Urinary bladder (tissue), 4 donors: ENCODE measurements at places on chromosomes 16 and 17. TPM values are rescaled to one million over a fixed set of nuclear protein-coding genes. Genes with fewer than 3 reads are reported as not detected.

Gene IGF2BP1
- polyA plus RNA-seq = 0.03 TPM

Gene G6PC1
- polyA plus RNA-seq = 0.15 TPM

Gene TVP23B
- polyA plus RNA-seq = 34.8 TPM

Gene ZNF624
- 2.1 TPM for polyA plus RNA-seq

Gene TPPP3
- polyA plus RNA-seq = 14.6 TPM

Gene HSD3B7
- polyA plus RNA-seq = 20.3 TPM

Gene C17orf58
- polyA plus RNA-seq = 9.6 TPM

Gene HBA2
- polyA plus RNA-seq = 22.6 TPM

DNA sequence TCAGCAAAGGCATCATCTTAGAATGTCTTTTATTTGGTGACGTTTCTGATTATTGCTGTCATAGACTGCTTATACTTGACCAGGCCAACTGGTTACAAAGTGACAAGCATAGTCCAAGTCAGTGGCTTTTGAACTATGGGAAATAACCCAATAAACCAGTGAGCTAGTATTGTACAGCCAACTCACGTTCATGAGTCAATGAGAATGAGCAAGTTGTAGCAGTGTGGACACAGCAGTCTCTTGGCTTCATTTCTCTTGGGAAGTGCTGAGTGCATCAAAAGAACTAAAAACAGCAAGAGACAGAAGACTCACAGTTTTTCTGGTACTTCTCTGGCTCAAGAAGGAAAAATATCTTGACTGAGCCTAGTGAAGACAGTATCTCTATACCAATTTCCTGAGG lies 36.9 kb upstream of the CRISPLD2 start:
- no peak for DNase-seq

- DNase-seq = no peak
Observed at GRCh38 chr16:28623172-28623711, 13.4 kb upstream of the SULT1A1 start.

GRCh38 chr17:81239714-81240555 lies 817 bp downstream of the NDUFAF8 start:
- DNase-seq = no peak

- no peak for DNase-seq
Observed at GRCh38 chr16:46700048-46700447, 10.6 kb downstream of the ORC6 start.

GRCh38 chr17:34820922-34821321 lies 140.3 kb downstream of the CCT6B start:
- no peak for DNase-seq

- DNase-seq = no peak
Observed at GRCh38 chr17:63647065-63647725, 25.0 kb downstream of the MAP3K3 start.

- no peak for DNase-seq
Observed at GRCh38 chr17:59504821-59505220, 60.6 kb upstream of the DHX40 start.

GRCh38 chr17:78921437-78921971 lies 3.7 kb downstream of the TIMP2 start:
- no peak for DNase-seq

GRCh38 chr17:77266213-77266612 lies 125.4 kb downstream of the SEC14L1 start:
- no peak for DNase-seq

DNA sequence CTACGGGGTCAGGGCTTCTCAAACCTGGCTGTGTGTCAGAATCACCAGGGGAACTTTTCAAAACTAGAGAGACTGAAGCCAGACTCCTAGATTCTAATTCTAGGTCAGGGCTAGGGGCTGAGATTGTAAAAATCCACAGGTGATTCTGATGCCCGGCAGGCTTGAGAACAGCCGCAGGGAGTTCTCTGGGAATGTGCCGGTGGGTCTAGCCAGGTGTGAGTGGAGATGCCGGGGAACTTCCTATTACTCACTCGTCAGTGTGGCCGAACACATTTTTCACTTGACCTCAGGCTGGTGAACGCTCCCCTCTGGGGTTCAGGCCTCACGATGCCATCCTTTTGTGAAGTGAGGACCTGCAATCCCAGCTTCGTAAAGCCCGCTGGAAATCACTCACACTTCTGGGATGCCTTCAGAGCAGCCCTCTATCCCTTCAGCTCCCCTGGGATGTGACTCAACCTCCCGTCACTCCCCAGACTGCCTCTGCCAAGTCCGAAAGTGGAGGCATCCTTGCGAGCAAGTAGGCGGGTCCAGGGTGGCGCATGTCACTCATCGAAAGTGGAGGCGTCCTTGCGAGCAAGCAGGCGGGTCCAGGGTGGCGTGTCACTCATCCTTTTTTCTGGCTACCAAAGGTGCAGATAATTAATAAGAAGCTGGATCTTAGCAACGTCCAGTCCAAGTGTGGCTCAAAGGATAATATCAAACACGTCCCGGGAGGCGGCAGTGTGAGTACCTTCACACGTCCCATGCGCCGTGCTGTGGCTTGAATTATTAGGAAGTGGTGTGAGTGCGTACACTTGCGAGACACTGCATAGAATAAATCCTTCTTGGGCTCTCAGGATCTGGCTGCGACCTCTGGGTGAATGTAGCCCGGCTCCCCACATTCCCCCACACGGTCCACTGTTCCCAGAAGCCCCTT lies 10.9 kb downstream of the STH start:
- DNase-seq = no peak

DNA sequence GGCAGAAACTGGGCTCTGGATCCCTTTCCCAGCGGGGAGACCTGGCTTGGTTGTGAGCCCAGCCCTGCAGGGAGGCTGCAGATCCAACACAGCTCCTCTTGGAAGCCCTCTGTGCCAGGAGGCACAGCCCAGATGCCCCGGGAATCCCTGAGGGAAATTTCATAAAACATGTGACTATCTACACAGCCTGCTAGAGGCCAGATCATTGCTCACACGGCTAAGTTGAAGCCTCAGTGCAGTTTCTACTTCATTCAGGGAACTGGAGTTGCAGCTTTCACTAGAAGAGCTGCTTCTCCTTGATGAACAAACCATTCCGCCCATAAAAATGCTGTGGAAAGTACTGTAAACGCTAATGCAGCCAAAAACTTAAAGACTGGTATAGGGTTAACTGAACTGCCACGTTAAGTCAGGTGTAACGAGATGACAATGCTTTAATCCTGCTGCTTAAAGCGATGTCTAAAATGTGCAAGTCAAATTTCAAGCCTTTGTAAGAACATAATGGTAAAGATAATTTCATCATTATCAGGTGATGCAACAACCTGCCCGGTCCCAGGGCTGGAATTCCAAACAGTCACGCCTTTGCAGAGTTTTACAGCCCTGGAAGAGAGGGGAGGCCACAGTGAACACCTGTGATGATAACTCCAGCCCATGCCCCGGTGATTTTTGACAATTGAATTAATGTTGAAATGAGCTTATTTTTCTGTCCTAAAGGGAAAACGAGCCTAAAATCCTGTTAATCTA lies 172.5 kb downstream of the ZFHX3 start:
- no peak for DNase-seq

DNA sequence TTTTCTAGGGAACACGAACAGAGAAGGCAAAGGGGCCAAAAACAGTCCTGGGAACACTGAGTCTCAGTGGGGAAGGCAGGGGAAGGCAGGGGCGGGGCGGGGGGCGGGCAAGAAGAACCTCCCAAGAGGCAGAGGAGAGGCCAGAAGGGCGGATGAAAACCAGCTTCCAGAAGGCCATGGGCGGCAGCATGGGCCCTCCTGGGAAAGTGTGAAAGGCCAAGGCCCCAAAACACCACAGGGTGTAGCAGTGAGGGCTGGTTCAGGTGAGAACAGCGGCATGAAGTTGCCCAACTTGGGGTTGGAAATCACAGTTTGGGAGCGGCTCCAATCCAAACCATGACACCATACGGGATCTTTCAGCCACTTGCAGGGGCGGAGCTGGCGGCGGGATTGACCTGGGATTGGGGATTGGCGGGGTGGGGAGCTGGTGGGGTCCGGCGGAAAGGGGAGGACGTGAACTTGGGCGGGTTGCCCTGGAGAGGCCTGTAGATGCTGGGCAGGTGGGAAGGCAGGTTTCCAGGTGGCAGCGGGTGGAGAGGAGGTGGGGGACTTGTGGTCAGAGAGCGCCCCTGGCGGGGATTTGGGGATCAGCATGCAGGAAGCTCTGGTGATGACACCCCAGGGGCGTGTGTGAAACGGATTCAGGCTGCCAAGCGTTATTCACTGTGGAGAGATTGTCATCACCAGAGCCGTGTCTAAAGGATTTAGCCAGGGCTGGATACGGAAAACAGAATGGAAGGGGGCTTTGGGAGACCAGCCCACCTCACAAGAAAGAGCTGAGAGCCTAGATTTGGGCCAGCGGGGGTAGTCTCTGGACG lies 80.9 kb downstream of the ARHGAP23 start:
- peak; percentile 80 for DNase-seq

- no peak for DNase-seq
Observed at GRCh38 chr17:36929851-36930582, 7.3 kb upstream of the LHX1 start.
